ENCODE measurements at places on chromosomes 5 and 9. TPM values are rescaled to one million over a fixed set of nuclear protein-coding genes. Genes with fewer than 3 reads are reported as not detected.

Gene TLX3
- total RNA-seq, result not detected

Gene RANBP3L
- not detected for total RNA-seq

Gene PDCD1LG2
- 0.34 TPM for total RNA-seq

Gene LHX2
- 4.6 TPM for total RNA-seq

Gene KCNIP1
- total RNA-seq, result not detected

Gene LURAP1L
- 13.9 TPM for total RNA-seq

Gene HRH2
- 0.64 TPM for total RNA-seq

Gene SARDH
- total RNA-seq, result not detected

Gene ENG
- total RNA-seq, result 0.09 TPM

Gene NSMF
- total RNA-seq, result 41.4 TPM

Gene MYMK
- total RNA-seq, result not detected

Gene SAXO1
- not detected for total RNA-seq

Gene CDH18
- not detected for total RNA-seq

Gene NR5A1
- 0.05 TPM for total RNA-seq

Gene BDP1
- 10.2 TPM for total RNA-seq

Gene C1QTNF2
- total RNA-seq, result 0.07 TPM

Gene PGM5
- total RNA-seq, result not detected

Gene PSAT1
- 197 TPM for total RNA-seq

Gene PCDHGA2
- total RNA-seq, result 0.66 TPM

Gene NUTM2G
- total RNA-seq, result not detected

Gene C9orf50
- not detected for total RNA-seq

Gene PCDHAC1
- total RNA-seq, result 1.4 TPM

Gene SLC6A3
- total RNA-seq, result 0.17 TPM

Gene DRD1
- 0.77 TPM for total RNA-seq

Gene SMIM32
- not detected for total RNA-seq

Gene KIF3A
- total RNA-seq, result 10.9 TPM

Gene DNAI1
- not detected for total RNA-seq

Gene TMC1
- total RNA-seq, result 0.05 TPM

Gene C5orf46
- total RNA-seq, result not detected

Gene IL17B
- total RNA-seq, result not detected

Gene MEIKIN
- not detected for total RNA-seq

Gene IFNA1
- not detected for total RNA-seq

Gene WNK2
- total RNA-seq, result 5.8 TPM
